ENCODE measurements at places on chromosomes 7 and 10.
A peak's percentile ranks its signal among the peaks of the same experiment; 100 is the strongest.

GRCh38 chr7:20730611-20731010, 56.1 kb downstream of the SP8 start:
- DNase-seq = no peak

GRCh38 chr10:81784111-81784597, 90.8 kb upstream of the NRG3 start:
- no peak for DNase-seq

DNA sequence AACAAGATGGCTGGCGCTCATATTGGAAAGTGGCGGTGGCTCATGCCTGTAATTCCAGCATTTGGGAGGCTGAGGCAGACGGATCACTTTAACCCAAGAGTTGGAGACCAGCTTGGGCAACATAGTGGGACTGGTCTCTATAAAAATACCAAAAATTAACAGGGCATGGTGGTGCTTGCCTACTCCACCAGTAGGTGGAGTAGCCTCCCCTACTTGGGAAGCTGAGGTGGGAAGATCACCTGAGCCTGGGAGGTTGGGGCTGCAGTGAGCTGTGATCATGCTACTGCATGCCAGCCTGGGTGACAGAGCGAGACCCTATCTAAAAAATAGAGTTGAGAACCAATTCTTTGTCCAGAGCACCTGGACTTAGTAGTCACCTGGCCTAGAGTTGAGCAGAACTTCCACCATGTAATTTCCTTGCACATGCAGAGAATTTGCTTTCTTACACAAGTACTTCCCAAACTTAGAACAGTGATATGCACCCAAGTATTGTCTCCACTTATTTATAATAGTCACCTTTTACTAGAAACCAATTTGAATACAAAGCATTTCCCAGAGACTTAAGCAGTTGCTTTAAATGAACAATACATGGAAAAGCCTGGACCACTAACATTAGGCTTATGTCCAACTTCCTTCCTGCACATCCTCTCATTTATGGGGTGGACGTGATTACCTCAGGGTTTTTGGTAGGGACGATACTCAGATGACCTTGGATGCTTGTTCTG, 15.9 kb downstream of the LAMB4 start:
- no peak for DNase-seq

DNA sequence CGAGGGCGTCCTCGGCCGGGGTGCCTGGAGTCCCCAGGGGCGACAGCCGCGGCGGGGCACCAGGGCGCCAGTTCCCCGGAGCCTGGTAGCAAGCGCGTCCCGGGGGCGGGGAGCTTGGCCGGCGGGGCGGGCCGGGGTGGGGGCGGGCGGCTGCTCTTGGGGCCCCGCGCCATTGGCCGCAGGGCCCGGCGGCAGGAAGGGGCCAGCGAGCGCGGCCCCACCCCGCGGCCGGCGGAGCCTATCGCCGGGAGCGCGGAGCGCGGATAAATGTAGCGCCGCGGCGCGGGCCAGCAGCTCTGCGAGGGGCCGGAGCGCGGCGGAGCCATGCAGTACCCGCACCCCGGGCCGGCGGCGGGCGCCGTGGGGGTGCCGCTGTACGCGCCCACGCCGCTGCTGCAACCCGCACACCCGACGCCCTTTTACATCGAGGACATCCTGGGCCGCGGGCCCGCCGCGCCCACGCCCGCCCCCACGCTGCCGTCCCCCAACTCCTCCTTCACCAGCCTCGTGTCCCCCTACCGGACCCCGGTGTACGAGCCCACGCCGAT, at the start of gene HHEX:
Gene HHEX, plus strand, starts transcription at position 293 of the 548 bp plus-strand sequence. Its CDS starts 32 bp downstream, at position 325.
- peak; percentile 16 for DNase-seq

DNA sequence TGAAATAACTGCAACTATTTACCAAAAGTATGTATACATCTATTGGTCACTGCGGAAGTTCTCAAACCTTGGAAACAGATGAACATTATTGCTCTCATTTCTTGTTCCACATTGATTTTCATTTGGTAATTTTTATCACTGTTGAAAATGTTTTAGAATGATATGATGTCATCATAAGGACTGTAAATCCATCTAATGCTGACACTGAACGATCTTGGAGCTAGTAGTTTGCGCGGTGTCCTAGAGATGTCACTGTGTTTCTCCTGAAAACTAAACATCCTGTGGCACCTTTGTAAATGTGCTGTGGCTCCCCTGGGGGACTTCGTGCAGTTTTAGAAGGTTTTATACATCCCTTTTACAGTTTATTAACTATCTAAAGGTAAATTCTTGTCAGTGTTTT, 73.5 kb downstream of the DNAJB9 start:
- DNase-seq = no peak

DNA sequence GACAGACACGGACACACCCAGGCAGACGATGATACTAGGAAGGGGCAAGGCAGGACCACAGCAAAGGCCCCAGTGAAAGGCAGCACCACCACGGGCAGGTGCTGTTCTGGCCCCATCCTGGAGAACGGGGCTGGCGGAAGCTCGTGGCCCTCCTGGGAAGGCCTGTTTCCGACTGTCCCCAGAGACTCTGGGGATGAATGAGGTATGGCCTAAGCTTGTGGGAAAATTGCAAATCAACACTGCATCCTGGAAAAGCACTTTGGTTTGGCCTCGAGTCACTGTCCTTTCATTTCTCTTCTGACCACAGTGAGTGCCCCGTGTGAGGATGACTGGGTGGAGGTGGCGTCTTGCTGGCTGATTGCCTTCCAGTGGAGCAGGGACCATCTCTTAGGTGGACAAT, 81.6 kb upstream of the ANLN start:
- no peak for DNase-seq

DNA sequence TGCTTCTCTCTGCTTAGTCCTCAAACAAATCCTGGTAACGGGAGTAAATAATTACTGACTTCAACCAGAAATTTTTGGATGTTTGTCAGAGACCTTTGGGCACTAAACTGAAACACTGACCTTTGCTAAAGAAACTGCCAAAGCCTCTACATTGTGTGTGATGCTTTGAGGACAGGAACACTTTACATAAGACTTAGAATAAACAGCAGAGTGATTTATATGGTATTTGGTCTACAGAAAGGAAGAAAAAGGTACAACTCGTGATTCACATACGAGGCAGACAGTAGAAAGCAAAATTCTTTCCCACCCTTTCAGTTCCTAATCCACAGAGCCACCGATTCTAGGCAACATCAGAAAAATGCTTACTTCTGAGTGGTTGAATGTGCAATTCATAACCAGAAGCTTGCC, 59.8 kb downstream of the SLC16A12 start:
- no peak for DNase-seq

DNA sequence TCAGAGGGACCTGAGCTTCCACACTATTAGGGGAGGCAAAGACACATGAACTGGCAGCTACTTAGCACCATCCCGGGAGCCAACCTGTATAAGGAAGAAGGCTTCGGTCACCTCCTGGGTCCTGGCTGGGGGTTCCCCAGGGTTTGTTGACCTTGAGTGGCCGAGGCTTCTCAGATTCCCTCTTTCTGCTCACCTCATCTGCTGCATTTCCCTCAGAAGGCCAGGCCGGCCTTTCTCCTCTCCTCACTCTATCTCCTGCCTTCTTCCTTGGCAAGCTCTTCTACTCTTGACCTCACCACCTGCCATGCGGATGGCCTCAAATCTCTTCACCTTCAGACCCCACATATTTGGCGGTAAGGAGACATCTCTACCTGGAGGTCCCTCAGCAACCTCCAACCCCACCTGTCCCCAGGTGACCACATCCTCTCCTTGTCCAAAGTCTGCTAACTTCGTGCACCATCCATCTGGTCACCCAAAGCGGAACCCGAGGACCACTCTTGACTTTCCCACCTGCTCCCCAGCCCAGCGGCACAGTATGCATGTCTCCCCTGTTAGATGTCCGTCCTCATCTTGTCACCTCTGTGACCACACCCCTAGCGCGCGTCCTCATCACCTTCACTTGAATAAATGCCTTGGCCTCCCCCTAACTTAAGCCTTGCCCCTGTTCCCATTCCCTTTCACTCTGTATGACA, 133.8 kb upstream of the UNC5B start:
- DNase-seq = no peak

DNA sequence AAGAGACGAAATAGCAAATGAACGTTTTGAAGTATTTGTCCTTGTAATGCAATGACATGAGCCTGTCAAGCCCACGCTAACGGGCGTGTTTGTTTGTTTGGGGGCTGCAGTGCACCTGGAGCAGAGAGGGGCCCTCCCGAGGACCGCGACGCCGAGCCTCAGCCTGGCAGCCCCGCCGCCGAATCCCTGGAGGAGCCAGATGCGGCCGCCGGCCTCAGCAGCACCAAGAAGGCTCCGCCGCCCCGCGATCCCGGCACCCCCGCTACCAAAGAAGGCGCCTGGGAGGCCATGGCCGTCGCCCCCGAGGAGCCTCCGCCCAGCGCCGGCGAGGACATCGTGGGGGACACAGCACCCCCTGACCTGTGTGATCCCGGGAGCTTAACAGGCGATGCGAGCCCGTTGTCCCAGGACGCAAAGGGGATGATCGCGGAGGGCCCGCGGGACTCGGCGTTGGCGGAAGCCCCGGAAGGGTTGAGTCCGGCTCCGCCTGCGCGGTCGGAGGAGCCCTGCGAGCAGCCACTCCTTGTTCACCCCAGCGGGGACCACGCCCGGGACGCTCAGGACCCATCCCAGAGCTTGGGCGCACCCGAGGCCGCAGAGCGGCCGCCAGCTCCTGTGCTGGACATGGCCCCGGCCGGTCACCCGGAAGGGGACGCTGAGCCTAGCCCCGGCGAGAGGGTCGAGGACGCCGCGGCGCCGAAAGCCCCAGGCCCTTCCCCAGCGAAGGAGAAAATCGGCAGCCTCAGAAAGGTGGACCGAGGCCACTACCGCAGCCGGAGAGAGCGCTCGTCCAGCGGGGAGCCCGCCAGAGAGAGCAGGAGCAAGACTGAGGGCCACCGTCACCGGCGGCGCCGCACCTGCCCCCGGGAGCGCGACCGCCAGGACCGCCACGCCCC, 118.5 kb downstream of the CYTH3 start:
- DNase-seq = no peak
